ENCODE measurements at places on chromosomes 11 and 22. TPM values are rescaled to one million over a fixed set of nuclear protein-coding genes. Genes with fewer than 3 reads are reported as not detected.

DNA sequence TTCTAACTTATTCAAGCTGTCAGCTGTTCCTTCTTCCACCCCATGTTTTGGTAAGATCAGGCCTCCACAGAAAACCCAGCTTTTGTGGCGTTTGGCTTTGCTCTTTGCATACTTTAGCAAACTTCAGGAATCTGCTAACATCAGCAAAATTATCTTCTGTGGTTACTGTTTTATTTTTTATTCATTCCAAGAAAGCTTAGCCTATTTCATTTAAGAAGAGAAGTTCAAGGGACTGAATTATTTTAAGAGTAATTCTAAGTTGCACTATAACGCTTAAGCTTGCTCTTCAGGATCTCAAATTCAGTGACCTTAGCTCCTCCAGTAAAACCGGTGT, 1.1 kb downstream of the JHY start:
- no peak for DNase-seq

DNA sequence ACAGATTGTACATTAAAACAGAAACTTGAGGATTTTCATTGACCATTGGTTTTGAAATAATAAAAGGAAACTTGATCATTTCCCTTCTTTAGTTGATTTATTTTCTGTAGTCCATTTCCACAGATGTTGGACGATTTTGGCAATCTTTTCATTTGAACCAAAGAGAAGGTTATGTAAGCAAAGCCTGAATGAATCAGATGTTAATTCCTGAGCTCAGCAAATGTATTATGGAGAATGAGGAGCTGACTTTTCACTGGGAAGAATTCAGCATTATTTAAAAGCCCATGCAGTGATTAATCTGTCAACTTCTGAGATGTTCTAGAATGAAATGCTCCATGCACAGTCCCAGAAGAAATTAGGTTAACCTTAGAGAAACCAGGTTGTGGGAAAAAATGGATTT, 29.0 kb downstream of the ELMOD1 start:
- DNase-seq = no peak

GRCh38 chr11:8392166-8392565, 128.5 kb upstream of the LMO1 start:
- no peak for DNase-seq

DNA sequence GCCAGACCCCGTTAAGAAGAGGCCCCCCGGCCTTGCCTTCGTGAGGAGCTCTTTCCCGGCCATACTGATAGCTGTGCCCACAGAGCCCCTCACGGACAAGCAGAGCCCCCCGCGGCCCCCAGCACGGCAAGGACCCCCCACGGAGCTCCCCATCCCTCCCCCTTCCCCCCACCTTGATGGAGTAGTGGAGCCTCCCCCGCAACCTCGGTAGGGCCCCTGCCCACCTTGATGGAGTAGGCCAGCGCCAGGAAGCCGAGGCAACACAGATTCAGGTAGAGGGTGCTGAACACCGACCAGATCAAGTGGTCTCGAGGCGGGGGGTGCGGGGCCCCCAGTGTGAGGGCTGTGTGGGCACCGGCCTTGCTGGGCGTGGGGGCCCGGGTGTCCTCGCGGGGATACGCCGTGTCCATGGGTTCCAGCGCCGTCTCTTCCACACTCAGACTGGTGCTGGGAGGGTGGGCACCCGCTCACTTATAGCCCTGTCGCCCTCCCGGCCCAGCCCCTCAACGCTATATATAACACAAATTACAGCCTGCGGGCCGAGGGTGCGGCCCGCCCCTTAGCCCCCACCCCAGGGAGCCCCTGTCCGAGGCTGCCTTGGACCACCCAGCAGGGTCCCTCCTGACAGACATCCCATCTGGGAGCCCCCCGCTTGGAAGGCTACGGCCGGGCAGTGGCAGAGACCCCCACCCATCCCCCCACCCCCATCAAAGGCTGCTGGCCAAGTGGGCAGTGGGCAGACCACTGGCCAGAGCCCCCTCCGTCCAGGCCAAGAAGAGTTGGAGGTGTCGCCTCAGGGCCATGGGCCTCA, at the start of gene IFITM5:
Gene IFITM5 (minus strand): TSS at position 446 of the 811 bp plus-strand sequence. CDS start 36 bp downstream, at position 410.
- DNase-seq = peak; percentile 60

DNA sequence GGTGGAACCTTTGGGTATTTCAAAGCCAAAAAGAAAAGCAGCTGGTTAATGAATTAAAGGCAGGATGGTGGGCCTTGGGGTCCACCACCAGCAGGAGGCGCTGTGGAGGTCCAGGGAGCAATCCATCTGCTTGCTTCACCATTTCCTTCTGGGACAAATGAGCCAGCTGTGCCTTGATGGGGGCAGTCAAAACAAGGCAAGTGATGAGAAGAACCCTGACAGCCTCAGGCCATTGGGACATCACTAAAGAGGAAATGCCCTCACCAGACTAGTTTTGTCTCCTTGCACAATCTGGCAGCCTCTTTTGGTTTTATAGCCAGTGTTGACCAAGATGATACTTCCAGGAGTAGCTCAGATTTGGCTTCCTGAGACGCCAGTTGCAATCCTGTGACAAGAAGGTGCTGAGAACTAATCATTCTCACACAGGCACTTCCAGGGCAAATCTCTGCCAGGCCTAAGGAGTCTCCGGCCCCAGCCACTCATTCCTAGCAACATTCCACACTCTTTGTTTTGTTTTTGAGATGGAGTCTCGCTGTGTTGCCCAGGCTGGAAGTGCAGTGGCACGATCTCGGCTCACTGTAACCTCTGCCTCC, 38.2 kb upstream of the WEE1 start:
- peak; percentile 47 for DNase-seq

LIPT2 gene
- 3.2 TPM for polyA plus RNA-seq

CEP57 gene
- polyA plus RNA-seq = 148 TPM

DLG2 gene
- polyA plus RNA-seq = 12.8 TPM

CABP4 gene
- 2.3 TPM for polyA plus RNA-seq

OR4C45 gene
- not detected for polyA plus RNA-seq
